ENCODE measurements at places on chromosomes 1 and 21.
A peak's percentile ranks its signal among the peaks of the same experiment; 100 is the strongest.

DNA sequence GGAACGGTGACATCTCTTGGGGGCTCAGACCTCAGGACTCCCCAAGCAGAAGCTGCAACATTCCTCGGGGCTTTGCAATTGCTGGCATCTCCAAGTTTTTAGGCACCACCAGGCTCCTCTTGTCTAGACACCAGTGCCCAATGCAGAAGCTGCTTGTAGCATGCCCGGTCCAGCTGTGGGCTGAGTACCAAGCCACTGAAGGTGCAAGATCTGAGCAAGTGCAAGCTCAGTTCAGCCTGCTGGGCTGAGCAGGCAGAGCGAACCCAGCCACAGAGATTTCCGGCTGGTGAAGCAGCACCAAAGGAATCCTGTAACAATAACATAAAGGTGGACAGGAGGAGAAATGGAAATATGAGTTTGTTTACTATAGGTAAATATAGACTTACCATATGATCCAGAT, 995.4 kb upstream of the B3GALT2 start:
- no peak for DNase-seq

GRCh38 chr1:175673371-175674150, 69.8 kb downstream of the TNR start:
- DNase-seq: no peak

DNA sequence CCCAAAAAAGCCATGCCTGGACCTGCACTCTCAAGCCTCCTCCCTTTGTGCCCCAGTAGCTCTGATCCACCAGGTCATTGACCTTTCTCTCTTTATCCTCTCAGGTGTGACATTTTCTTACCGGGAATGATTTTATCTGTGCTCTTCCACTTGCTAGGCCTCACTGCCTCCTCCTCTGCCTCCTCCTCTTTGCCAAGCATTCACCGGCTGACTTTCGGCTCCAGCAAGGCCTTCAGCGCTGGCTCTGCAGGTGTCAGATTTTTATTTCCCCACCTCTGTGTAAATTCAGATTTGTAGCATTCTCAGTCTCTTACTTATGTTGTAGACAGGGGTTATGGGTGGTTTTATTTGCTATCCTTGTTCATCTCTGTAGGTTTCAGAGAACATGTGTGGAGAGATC, 91.5 kb downstream of the ST6GALNAC5 start:
- no peak for DNase-seq

GRCh38 chr1:210328746-210329503, at the start of gene HHAT:
HHAT (plus strand) TSS chr1:210328902; CDS start chr1:210348976, 20,074 bp downstream.
- peak; percentile 71 for DNase-seq

DNA sequence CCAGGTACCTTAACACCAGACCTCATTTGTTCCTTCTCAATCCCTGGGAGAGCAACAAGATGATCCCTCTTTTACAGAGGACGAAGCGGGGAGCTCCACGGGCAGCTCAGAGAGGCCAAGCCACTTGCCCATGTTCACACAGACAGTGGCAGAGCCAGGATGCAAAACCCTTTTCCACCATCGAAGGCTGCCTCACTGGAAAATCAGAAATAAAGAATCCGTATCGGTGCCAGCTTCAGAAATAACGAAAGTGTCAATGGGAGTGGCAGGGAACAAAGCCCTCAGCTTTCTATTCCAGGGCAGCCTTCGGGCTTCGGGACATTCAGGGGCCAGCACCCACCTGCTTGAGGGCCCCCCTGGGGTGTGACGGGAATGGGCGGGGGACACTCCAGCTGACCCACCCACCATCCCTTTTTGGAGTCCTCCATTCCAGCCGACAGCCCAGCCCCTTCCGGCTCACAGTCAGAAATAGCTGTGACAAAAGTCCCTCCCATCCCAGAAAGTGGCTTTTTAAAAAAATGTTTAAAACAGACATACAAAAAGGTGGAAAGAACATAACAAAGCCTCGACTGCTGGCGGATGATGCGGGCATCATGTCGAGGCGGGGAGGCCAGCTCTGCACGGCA, 6.0 kb downstream of the IFFO2 start:
- DNase-seq: peak; percentile 48

DNA sequence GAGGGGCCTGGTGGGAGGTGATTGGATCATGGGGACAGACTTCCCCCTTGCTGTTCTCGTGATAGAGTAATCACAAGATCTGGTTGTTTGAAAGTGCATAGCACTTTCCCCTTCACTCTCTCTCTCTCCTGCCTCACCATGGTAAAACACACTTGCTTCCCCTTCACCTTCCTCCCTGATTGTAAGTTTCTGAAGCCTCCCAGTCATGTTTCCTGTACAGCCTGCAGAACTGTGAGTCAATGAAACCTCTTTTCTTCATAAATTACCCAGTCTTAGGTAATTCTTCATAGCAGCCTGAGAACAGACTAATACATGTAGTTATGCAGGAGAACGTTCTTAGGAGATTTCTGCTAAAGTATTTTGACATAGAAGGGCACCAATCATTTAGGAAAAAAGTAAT, 59.9 kb upstream of the FBXO28 start:
- DNase-seq: no peak

GRCh38 chr1:153612755-153613331, at the start of gene S100A16:
S100A16 (minus strand) TSS chr1:153613137; CDS start chr1:153608151, 4,986 bp downstream.
- DNase-seq: no peak

Data from activated naive CD4-positive, alpha-beta T cell treated with Interleukin-2 at 50 U/mL for 16 hours (primary cell).